ENCODE measurements at places on chromosomes 4 and X.

GRCh38 chr4:36099509-36099908, 144.8 kb downstream of the ARAP2 start:
- no peak for DNase-seq

DNA sequence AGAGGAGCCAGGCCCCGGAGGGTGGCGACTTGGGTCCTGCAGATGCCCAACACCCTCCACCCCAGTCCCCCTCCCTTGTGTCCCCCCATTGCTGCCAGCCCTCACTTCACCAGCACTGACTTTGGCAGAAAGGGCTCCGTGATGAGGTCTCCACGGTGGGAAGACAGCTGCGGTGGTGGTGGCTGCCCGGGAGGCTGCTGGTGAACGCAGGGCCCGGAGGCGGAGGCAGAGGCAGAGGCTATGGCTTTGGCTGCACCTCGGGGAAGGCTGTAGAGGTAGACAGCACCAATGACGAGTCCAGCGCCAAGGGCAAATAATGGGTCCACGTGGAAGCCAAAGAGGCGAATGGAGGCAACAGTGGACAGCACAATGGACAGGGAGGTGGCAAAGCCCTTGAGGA, 6.8 kb downstream of the SLC35A2 start:
- DNase-seq, result no peak

GRCh38 chr4:24688453-24688852, 104.1 kb upstream of the DHX15 start:
- DNase-seq, result no peak

- DNase-seq, result no peak
These were observed 237.0 kb downstream of the SCFD2 start for GRCh38 chr4:53128706-53129357.

DNA sequence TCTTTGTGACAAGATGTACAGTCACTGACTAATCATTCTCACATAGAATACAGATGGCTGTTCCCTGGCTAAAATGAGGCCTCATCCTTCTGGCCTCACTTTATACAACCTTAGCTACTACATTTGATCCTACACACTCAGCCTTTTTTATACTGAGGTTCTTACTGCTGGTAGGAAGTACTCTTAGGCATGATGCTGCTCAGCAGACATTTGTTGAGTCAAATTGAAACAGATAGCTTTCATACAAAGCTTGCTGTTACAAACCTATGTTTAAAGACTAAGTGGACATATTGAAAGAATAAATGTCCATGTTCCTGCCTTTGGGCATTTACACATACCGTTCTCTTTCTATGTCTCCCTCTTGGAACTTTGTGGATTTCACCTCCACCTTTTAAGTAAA, 154.9 kb downstream of the NPFFR2 start:
- no peak for DNase-seq

DNA sequence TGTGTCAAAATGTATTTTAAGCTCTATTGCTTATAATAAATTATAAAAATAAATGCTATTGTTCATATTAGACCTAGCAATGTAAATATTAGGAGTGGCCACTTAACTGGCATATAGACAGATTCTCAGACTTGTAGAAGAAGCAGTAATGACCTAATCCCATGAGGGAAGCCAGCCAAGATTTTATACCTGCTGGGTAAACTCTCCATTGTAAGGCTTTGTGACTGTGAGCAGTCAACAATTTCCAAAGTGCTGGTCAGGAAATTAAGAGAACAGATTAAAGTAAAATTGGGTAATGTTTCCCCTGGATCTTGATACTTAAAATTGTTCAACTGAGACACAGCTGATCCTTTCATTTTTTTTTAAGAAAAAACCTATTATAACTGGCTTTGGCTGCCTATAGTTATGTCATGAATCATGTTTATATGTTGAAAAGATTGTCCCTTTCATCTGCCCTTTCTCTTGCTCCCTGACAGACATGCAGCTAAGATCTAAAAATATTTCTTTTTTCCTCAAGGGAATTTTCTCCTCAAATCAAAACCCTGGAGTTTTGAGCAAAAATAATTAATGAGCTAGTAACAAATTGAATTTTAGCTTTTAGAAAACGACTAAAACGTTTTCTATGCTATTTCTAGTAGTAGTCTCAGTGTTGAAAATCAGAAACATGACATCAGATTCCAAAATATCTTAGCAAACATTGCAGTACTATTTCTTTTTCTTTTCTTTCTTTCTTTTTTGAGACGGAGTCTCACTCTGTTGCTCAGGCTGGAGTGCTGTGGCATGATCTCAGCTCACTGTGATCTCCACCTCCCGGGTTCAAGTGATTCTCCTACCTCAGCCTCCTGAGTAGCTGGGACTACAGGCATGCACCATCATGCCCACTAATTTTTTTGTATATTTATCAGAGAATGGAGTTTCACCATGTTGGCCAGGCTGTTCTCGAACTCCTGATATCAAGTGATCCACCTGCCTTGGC, 77.9 kb downstream of the ADGRL3 start:
- DNase-seq, result no peak

DNA sequence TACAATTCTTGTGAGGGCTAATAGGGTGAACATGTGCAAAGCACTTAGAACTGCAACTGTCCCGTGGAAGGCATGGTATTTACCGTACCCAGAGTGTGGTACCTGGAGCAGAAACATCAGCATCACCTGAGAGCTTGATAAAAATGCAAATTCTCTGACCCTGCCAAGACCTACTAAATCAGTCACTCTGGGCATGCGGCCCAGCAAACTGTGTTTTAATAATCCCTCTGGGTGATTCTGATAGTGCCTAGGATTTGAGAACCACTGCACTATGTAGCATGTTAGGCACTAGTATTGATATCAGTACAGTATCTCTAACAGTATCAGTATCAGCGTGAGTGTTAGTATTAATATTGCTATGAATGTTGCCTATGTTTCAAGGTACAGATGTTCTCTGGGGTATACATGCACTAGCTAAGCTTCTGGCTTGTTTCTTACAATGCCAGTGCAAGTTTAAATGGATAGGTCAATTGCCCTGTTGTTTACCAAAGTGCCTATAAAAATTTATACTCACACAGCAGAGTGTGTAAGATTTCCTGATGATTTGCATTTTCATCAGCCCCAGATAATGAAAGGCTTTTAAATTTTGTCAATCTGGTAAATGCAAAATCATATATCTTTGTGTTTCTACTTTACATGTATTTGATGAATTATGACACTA, 354.0 kb downstream of the HS3ST1 start:
- no peak for DNase-seq

- no peak for DNase-seq
These were observed 177.8 kb downstream of the RAB28 start for GRCh38 chr4:13306356-13306755.

DNA sequence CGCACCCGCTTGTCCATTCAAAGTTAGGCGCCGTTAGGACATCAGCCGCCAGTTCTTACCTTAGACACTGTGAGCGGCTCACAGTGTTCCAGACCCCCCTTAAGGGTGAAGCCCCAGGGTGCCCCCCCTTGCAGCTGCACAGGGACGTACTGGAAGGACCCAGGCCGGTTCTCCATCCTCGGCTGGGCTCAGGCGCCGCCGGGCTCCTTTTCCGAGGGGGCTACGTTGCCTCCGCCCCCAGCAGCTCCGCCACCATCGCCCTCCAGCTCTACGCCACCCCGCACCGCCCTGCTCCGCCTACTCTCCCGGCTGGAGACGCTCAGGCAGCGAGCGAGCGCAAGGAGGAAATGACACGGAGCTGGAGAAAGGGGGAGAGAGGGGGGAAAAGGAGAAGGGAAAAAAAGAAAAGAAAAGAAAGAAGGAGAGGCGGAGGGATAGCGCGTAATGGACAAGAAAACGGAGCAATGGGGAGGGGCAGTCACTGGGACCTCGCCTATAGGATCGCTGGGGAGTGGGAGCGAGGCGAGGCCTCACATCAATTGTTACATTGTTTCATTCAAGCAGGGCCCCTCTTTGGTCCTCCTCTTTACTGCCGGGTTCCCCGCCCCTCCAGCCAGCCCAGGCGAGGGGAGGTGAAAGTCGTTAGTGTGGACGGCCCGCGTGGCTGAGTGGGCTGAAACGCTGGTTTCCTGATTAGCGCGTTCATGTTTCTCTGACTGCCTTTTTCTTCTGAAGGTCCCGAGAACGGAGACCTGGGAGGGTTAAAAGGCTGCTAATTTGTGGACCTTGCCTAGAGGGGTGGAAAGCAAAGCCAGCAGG, at the start of gene SHROOM4:
Gene SHROOM4 (minus strand): TSS at position 352 of the 819 bp plus-strand sequence. CDS start 176 bp downstream, at position 176.
- DNase-seq, result no peak

DNA sequence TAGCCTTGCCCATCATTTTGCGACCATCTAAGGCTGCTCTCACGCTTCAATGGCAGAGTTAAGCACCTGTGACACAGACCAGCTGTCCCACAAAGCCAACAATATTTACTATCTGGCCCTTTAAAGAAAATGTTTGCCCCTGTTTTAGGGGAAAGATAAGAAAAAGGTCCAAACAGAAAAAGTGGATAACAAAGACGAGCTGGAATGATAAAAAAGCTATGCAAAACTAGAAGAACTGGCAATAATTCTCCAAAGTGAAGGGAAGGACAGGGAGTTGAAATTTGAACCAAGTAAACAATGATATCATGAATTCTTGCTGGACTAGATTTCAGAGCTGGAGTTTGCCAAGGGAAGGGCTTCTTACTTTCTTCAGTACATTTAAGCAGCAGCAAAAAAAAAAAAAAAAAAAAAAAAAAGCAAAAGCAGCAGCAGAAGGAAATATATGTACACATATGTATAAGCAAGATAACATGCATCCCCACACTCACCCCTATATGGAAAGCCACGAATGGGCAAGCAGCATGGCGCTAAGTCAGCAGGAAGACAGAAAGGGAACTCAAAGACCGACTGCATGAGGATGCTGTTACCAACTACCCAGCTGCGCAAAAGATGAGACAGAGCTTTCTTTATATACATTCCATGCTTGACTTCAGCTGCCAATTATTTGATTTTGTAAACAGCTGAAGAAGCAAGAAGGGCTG, 12.5 kb downstream of the TRAPPC2 start:
- DNase-seq, result no peak

- DNase-seq, result no peak
These were observed 7.1 kb upstream of the MAPK10 start for GRCh38 chr4:86366920-86367319.

GRCh38 chr4:123731035-123731434, 334.4 kb downstream of the SPRY1 start:
- DNase-seq, result no peak

- DNase-seq, result no peak
These were observed 143.9 kb downstream of the PJA1 start for GRCh38 chrX:69021141-69021960.

GRCh38 chr4:162499478-162499877, 335.7 kb upstream of the FSTL5 start:
- no peak for DNase-seq

GRCh38 chrX:10900585-10901289, 210.4 kb upstream of the HCCS start:
- DNase-seq, result no peak

- DNase-seq, result no peak
These were observed 8.4 kb upstream of the NWD2 start for GRCh38 chr4:37236165-37236564.

- no peak for DNase-seq
These were observed 281.6 kb downstream of the SLC7A11 start for GRCh38 chr4:137960371-137961050.

- no peak for DNase-seq
These were observed 11.5 kb downstream of the CPLX1 start for GRCh38 chr4:814312-814850.

GRCh38 chr4:151407466-151408379, 1.3 kb upstream of the FHIP1A start:
- peak; percentile 11 for DNase-seq

- DNase-seq, result no peak
These were observed 663.2 kb upstream of the INTU start for GRCh38 chr4:126969360-126970235.

- DNase-seq, result no peak
These were observed 63.4 kb upstream of the S100G start for GRCh38 chrX:16586377-16587112.

DNA sequence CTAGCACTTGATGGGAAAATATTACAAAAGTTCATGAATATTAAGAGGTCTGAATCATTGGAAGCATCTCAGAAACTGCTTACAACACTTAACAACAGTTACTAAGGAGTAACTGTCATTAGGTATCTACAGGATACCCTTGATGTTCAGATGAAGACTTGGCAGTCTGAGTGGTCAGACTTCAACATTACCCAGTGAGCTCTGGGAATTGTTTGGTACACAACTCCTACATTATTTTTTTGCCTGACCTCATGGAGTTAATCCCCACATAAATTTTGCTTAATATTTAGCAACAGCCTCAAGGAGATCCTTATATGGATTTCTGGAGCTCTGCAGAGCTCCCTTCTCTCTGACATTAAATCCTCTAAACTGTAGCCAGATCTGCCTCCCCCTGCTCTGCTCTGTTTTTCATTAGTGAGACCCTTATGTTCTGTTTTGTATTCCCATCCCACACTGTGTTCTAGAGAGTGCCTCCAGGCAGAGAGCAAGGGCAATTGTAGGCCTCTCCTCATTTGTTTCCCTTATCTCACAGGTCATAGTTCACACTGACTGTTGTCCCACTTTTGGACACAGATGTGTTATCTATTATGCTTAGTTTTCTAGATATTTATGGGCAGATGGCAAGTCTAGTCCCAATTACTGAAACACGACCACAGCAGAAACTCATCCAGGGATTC, 368.8 kb downstream of the GASK1B start:
- DNase-seq, result no peak

DNA sequence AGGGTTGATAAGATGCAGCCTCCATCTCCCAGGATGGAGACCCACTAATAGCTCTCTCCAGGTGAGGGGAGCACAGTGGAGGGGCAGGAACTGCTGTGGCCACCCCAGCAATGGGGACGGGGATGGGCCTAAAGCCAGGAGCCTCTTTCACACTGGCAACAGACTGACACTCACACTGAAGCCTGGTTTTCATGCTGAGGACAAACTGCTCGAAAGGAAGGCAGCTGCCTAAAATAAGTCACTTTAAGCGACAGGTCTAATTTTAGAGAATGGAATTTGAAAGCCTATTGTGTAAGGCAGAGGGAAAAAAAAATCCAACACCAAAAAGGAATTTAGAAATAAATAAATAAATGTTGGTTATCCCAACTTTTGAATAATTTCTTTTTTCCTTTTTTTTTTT, 104.4 kb downstream of the SLC2A9 start:
- no peak for DNase-seq
